ENCODE measurements at places on chromosomes 2 and 18.

- no peak for DNase-seq
These were observed 671.2 kb downstream of the LRRTM4 start for GRCh38 chr2:76851000-76851399.

DNA sequence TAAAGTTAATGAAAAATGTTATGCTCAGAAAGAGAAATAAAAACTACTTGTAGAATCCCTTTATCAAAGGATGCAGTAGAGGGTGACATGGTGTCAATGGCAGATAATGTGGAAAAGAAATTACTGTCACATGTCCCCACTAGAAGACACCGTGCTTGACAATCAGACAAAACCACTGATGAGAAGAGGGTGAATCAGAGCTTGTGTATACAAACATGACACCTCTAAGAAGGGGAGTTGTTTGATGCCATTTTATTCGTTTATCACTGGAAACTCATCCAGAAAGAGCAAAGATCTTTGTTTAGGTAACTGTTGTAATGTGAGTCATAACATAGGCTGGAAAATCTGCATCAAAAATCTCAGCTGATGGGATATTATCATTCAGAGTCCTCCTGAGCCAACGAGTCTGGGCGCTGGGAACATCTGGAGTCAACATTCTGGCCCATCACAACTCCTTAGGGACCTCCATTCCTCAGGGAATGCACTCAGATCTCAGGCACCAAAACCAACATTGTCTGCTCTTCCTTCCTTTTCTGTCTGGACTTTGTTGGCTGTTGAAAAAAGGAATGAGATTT lies 49.5 kb upstream of the RAB12 start:
- DNase-seq, result no peak

DNA sequence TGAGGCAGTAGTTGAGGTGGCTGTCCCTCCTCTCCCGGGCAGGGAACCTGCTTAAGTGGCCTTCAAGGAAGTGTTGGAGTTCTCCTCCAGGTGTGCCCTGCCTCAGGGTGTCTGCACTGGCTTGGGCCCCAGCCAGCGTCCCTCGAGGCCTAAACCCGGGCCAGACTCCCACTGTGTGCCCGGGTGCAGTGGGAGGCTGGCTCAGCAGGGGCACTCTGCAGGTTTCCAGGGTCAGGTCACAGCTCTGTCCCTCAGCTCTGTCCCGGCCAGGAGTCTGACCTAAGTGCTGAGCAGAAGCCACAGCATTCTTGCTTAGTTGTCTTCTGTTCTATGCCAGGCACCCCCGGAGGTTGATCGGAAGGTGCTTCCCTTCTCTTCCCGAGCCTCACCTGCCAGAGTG lies 69.0 kb upstream of the OTOS start:
- DNase-seq, result no peak

DNA sequence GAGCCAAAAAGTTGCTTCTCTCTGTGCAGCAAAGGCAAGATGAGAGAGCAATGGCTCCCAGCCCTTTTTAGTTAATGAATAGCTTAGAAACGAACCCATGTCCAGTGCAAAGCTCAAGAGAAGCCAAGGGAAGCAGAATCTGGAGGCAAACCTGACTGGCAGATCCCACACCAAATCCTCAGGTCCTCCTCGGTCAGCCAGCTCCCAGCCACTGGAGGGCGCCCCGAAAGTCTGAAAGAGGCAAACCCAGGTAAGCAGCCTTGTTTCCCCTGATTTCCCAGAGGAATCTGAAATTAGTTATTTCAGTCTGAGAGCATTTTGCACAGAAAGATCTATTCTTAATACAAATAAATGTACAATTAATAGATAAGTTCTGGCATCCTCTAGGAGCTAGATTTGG lies 71.3 kb upstream of the PID1 start:
- peak; percentile 53 for DNase-seq

GRCh38 chr18:47975701-47976100 lies 45.2 kb upstream of the SMAD2 start:
- no peak for DNase-seq

DNA sequence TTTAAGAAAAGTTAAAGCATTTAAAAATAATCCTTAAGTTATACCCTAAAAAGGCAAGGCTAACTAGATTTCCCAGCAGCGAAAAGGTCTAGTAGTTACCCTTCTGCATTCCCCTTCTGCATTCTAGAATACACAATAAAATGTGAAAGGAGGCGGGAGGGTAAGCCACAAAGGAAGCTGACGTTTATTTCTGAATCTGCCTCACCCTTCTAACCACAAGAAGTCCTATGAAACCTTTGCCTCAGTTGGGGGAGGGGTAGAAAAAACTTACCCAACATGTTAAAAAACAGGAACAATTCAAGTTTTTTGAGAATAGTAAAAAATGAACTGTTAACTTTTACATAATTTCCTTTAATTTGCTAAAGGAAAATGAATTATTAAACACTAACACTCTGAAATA lies 11.3 kb downstream of the STK17B start:
- peak; percentile 85 for DNase-seq

DNA sequence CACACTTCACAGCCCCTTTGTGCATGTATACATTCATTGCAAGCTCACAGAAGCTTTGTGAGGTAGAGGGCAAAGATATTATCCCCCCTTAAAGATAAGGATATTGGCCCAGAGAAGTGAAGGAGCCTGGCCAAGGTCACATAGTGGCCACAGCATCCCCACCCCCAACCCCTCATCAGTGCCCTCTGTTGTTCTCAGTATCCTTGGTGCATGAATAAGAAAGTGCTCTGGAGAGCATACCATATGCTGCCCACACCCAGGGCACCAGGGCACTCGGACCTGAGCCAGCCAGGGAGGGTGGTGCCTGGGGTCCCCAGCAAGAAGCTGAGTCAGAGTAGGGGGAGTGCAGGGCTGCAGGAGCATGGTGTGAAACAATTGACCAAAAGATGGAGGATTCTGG lies 3.3 kb downstream of the DYSF start:
- no peak for DNase-seq

GRCh38 chr2:240981280-240981679 lies 17.1 kb upstream of the SNED1 start:
- DNase-seq, result no peak

DNA sequence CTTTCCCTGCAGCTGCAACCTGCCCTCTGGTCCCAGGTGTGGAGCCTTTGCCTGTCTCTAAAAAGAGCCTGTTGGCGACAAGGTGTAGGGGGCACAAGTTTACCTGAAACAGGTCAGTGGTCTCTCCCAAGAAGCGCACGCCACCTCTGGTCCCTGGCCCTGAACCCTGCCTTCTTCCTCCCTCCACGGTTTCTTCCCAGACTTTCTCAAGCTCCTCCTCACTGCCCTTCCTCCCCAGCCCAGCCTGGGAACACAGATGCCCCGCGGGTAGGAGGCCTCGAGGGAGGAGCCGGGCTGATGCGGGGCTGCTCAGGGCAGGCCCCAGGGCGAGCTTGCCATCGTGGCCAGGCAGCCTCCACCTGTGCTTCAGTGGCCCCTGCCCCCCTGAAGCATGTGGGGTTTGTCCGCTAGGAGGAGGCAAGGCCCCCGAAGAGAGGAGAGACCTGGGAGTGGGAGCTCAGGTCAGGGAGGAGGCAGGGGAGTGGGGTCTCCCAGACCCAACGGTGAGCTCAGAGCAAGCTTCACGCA lies 89.5 kb downstream of the SMAD7 start:
- no peak for DNase-seq

DNA sequence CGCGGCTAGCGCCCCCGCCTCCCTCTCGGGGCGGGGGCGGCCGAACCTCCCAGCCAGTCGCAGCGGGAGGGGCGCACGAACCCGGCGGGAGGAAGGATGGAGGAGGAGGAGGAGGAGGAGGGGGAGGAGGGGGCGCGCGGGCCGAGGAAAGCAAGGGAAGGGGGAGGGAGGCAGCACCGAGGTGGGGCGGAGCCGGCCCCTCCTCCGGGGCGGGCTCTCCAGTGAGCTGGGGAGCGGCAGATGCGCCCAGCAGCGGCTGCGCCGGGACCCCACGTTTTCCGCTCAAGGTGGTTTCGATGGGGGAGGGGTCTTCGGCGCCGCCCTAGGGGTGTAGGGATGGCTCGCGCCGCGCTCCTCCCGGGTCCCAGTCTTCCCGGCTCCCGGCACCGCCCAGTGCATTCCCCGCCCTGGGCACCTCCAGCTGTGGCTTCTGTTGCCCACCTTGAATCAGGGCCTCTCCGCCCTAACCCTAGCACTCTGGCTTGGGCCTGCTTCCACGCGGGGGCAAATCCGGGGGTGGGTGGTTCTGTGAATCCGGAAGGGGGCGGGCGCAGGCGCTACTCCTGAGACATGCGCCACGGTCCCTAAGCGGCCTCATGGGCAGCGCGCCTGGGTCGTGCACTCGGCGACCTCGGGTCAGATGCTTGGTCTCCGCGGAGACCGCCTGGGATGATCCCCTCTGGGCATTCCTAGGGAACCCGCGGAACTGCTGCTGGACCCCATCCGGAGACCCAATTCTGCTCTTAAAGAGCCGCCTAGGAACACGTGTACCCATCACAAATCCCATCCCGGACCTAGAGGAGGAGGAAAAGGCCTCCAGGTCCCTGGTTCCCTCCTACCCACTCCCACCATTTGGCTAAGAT lies at the start of gene FBXO41:
TSS of gene FBXO41 (minus strand) at position 183 of the 863 bp plus-strand sequence. CDS start 14,848 bp downstream, outside the sequence.
- DNase-seq, result peak; percentile 67

GRCh38 chr2:24515335-24515734 lies 24.3 kb downstream of the NCOA1 start:
- no peak for DNase-seq

DNA sequence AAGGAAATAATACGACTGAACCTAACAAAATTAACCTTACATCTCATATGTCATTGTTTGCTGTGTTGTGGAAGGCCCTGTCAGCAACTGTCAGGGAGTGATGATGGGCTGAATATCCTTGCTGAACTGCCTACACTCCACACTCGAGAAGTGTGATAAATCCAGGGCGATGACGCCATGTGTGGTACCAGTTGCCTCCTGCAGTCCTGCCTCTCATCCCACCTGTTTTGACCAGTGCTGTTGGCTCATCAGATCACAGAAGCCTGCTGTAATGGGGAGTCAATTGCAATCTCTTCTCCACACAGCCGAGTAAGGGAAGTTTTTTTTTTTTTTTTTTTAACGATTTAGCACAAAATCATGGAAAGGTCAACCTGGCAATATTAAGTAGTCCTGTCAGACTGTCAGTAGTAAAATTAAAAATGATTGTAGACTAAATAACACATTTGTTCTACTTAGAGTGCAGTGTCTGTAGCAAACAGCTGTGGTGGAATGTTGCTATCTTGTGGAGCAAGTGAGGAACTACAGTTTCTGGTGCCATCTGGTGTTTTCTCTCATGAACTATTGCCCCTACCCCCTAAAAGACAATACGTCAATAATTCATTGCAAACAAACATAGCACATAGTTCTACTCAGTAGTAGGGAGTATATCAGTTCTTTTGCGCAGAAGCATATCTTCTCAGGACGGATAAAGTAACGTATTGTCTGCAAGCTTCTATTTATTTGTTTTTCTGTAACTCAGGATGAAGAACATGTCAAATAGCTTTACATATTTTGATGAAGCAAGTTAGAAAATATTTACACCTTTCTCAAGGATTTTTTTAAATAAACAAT lies 347.6 kb downstream of the CTNNA2 start:
- DNase-seq, result peak; percentile 47

DNA sequence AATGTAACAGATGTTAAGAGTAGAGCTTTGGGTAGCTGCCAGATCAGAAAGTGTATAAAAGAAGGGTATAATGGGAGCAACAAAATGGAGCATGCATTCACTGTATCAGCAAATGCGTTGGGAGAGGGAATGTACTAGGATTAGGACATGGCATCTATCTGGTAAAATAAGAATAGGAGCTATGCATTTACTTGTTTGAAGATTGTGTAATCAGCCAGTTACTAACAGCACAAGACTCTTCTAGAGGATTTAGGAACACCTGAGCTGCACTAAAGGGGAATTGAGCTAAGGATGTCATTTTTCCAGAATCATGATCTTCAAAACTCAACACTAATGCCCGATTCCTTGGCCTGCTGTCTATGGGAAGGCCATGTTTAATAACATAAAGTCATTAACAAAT lies 394.2 kb upstream of the TNP1 start:
- no peak for DNase-seq

DNA sequence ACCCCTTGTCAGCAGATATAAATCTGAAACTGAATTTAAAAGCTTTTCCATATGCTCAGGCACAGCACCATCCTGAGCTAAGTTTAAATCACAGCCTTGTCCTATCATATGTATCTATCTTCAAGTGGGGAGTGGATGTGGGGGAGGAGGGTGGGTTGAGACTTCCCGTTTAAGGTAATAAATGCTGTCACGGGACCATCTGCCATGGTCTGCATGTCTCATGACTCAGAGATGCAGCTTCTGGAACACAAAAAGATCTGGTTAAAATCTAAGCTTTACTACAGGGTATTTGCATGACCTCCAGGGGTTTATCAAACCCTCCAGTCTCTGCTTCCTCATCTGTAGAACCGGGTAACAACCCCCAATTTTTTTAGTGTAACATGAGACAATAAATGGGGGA lies 377.7 kb upstream of the ST6GAL2 start:
- DNase-seq, result no peak

- DNase-seq, result no peak
These were observed 1258.3 kb upstream of the GYPC start for GRCh38 chr2:125397535-125398251.

- DNase-seq, result peak; percentile 22
These were observed 54.3 kb downstream of the TMX3 start for GRCh38 chr18:68660354-68661183.

DNA sequence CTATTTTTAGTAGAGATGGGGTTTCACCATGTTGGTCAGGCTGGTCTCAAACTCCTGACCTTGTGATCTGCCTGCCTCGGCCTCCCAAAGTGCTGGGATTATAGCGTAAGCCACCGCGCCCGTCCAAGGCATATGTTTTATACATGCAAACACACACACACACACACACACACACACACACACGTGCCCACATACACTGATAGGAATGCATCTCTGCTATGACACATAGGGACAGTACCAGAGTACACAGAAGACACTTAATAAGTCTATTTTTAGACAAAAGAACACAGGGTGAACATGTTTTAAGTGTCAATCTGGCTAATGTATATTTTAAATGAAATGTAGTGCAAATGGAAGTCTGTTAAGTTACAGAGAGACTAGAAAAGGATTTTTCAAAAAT lies 10.7 kb upstream of the RNF103 start:
- no peak for DNase-seq

- DNase-seq, result peak; percentile 66
These were observed 1.8 kb downstream of the REL start for GRCh38 chr2:60882971-60883753.

GRCh38 chr2:207928079-207928478 lies 97.2 kb downstream of the PLEKHM3 start:
- peak; percentile 55 for DNase-seq

- DNase-seq, result no peak
These were observed 68.3 kb downstream of the RIF1 start for GRCh38 chr2:151478011-151478410.

GRCh38 chr18:40056079-40056692 lies 1898.8 kb upstream of the PIK3C3 start:
- no peak for DNase-seq

GRCh38 chr2:108167699-108168098 lies 72.1 kb upstream of the SULT1C3 start:
- DNase-seq, result no peak

DNA sequence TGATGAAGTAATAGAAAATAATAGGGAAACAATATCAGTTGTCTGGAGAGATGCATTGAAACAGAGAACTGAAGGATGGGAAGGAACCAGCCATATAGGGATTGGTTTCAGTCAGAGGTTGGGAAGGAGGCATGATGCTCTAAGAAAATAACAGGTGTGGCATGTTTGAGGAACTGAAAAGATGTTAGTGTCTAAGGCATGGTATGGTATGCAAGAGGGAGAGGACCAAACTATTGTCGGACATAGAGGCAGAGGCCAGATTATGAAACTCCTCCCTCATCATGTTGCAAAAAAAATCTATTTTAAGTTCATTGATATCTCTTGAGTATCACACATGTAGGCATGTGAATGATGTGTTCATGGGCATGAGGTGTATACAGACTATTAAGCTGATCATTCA lies 48.9 kb upstream of the EMILIN2 start:
- no peak for DNase-seq

GRCh38 chr2:42924418-42924886 lies 132.1 kb upstream of the HAAO start:
- no peak for DNase-seq

Measured in HT-29 (cell line).